ENCODE measurements at places on chromosomes 16 and 17.

DNA sequence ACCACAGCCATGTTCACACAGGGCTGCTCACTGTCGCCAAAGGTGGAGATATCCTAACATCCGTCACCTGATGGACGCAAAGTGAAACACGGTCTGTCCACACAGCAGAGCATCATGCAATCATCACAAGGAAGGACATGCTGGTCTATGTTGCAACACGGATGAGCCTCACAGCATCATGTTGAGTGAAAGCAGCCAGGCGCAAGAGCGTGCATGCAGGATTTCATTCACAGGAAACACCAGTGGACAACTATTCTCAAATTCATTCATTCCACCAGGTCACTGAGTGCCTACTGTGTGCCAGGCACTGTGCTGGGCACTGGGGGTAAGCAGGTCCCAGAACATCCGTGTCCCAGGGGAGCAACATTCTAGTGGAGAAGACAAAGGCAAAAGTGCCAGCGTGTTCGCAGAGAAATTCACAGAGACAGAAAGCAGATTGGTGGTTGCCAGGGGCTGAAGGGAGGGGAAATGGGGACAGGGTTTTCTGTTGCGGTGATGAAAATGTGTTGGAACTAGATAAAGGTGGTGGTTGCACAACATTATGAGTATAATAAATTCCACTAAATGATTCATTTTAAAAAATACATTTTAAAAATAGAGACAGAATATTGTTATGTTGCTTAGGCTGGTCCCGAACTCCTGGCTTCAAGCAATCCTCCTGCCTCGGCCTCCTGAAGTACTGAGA lies 22.7 kb upstream of the KCNJ12 start:
- no peak for DNase-seq

DNA sequence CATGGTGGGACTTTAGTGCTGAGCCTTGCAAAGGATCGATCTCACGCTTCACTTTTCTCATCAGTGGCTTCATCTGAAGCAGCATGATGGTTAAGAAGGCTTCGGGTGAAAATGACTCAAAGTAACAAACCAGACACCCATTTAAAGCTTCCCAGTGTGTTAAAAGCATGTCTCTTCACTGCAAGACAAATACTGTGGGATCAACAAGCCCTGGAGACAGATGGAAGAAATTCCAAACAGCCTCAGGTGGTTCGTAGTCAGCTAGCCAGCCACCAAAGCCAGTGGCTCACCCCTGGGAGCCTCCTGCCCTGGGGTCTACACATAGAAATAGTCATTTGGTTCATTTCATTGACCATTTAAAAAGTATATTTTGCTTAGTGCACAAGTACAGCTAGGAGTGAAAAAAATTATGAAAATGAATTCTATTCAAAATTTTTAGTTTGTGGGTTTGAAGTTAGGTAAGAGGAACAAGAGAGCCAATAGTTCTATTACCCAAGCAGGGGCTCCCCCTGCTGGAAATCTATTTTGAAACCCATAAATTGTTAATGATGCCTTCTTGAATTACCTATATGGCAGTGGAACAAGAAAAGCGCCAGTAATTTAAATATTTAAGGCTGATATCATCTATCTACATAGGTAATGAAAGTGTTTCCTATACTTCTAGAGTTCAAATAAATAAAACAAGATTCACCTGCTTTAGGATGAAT lies 51.6 kb downstream of the PMP22 start:
- no peak for DNase-seq

DNA sequence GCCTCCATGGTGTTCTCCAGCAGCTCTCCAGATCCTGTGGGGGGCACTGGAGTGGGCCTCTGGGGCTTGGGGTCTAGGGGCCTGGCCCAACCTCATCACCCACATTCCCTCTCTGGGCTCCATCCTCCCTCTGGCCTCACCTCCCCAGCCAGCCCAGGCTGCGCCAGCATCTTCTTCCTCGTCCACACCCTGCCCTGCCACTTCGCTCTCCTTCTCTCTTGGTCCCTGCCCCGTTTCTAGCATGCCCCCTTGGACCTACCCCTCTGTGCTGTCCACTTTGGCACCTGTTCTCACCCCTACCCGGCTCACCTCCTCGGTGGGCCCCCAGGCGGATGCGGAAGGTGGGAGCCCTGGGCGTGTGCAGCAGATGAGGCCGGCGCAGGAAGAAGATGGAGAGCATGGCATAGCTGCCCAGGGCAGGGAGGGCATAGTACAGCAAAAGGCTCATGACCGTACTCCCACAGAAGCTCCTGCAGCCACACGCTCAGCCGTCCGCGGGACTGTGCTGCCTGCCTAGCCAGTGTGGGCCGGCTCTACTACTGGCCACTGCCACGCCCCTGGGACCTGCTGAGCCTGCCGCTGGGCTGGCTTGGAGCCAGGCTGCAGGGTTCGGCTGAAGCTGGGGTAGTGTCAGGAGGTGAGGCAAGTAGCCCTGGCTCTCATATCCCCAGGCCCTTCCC lies at the start of gene GDPD3:
Gene GDPD3, minus strand, starts transcription at position 507 of the 680 bp plus-strand sequence. Its CDS starts 59 bp downstream, at position 448.
- no peak for DNase-seq

GRCh38 chr17:77300016-77300686 lies 159.4 kb downstream of the SEC14L1 start:
- no peak for DNase-seq

DNA sequence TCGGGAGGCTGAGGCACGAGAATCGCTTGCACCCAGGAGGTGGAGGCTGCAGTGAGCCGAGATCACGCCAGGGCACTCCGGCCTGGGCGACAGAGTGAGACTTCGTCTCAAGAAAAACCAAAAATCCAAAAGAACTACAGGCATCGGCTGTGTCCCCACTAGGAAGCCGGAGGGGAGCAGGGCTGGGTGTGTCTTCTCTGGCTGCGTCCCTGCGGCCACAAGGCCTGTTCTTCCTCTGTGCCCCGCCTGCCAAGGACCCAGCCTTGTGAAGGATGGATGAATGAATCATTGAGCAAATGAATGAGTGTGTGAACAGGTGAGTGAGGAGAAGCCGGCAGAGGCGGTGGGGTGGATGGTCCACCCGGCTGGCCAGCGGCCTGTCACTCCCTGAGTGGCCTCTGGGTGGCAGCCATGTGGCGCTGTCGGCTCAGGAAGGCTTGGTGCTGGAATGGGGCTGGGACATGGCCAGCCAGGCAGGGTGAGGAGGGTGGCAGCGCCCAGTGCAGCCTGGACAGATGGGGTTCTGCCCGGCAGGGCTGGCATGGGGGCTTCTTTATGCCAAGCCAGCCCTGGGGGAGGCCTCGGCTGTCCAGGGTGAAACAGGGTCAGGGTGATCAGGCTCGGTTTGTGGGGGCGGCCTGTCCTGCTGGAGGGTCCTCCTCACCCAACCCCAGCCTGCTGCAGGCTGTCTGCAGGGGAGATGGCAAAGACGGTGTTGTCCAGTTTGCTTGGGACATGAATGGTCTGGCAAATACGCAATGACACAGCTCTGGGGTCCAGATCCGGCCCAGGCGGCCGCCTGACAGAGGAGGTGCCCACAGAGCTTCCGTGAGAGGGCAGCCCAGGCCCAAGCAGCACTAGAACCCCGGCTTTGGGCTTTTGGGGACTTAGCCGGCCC lies 21.7 kb downstream of the SLC25A10 start:
- DNase-seq: peak; percentile 60

GRCh38 chr17:80992077-80992947 lies 671 bp downstream of the CHMP6 start:
- no peak for DNase-seq

DNA sequence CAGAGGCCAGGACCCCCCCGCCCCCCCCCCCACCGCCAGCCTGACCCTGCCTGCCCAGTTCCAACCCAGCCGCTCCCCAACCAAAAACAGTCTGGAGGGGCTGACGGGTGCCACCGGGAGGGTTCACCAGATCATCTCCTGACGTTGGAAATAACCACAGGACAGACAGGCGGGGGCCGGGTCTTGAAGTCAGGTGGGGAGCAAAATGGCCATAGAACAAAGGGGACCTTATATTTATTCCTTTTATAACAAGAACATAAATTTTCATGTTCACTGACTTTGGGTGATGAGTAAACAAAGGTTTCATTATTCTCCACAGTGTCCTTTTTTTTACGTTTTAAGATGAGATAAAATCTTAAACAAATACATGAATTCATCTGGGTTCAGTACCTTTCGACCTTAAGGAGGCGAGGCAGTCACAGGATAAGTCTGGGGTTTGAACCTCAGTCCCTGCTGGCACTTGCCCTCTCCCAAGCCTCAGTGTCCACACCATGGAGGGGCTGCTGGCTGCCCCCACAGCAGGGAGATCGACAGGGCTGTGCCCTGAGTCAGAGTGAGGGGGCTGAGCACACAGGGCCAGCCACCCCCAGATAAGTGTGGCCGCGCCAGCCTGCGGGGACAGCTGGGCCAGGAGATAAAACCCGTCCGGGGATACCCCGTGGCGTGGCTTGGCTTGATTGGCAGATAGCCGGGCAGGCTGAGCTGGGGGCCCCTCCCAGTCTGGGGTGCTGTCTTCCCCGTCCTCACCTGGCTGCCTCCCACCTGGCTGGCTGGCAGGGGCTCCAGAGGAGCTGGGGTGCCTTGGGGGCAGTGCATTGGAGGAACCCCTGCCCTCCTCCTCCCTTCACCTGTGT lies 15.0 kb downstream of the SLC7A5 start:
- DNase-seq: peak; percentile 40

DNA sequence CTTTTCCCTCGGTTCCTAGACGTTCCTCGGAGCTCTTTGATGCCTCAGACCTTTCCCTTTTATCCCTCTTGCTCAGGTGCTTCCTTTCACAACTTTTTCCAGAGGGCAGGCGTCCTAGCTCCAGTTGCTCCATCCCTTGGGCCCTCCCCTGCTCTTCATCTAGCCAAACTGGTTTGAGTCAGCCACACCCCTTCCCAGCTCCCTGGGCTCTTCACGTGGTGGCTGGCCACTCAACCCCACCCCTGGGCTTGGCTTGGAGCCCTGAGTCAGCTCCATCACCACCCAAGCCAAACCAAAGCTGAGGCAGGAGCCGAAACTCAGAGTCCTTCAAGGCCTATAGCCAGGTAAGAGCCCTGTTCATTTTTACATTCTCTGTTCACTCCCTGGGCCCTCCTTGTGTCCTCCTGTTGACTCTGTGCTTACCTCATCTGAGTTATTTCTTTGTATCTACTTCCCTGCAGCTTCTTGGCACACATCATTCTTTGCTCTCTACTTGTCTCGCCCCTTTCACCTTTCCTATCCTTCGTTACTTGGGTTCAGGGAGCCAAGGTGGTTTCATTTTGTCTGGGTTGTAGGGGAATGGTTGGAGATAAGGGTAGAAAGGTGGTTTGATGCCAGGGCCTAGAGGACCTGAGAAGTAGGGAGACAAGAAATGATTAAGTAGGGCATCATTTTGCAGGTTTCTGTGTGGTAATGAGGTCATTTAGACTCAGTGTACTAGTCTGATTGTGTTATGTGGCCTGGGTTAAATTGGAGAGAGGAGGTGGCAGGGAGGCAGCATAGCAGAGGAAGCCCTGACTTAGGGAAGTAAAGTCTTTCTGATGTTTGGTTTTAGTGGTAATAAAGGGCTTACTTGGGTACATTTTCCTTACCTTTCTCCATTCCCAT lies 7.6 kb upstream of the PHKG2 start:
- no peak for DNase-seq

- no peak for DNase-seq
These were observed 1.7 kb upstream of the RBBP6 start for GRCh38 chr16:24537474-24538337.

- no peak for DNase-seq
These were observed 72.1 kb upstream of the HNF1B start for GRCh38 chr17:37816950-37817349.

GRCh38 chr16:87404764-87405625 lies 12.9 kb downstream of the MAP1LC3B start:
- DNase-seq: no peak

DNA sequence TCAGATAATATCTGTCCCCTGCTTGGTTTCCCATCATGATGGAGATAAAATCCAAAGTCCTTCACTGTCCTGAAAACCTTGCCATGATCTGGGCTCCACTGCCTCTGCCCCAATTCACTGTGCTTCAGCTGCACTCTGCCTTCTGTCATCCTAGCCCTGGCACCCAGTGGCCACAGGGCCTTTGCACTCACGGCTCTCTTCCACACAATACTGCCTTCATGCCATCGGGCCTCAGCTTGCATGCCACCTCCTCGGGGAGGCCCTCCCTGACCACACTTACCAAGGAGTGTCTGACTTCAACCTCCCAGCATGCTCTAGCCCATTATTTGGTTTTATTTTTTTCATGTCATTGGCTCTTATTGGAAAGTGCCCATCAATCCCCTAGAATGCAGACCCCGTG lies 146.1 kb downstream of the C16orf78 start:
- no peak for DNase-seq

DNA sequence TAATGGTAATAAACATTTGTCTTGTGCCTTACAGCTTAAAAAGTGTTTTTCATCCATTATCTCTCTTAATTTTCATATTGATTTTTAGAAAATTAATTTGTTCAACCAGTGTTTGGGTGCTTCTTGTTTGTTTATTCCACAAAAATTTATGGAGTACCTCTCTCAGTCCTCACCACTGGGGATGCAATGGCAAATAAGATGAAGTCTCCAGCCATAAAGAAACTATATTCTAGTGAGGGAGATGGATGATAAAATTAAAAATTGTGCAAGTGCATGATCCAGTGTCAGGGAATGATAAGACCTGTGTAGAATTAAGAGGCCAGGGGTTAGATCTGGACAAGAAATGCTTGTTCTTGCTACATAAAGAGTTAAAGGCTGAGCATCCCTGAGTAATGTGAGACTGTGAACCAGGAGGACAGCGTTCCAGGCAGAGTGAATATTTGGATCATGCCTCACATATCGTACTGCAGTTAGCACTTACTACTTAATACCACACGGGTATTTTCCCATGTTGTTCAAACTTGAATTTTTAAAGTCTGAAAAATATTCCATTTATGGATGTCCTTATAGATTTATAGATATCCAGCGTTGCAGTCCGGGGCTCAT lies 535.7 kb upstream of the HSBP1 start:
- no peak for DNase-seq

GRCh38 chr16:23229714-23230113 lies 47.2 kb downstream of the SCNN1G start:
- DNase-seq: no peak

GRCh38 chr17:78434455-78435329 lies 56.2 kb downstream of the PGS1 start:
- no peak for DNase-seq

DNA sequence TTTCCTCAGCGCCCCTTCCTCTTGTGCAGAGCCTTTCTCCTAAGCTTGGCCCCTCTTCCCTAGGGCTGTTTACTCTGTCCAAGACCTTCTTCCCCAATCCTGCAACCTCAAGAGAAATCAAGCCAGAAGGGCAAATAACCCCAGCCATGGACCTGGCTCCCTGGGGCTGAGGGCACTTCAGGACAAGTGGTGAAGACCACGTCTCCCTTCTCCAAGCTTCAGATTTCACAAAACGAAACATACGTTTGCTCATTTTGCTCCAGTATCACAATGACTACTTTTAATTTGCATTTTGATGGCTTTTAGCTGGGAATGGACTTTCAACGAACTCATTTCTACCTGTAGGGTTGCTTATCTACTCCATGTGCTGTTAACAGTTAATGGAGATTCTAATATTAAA lies 139.8 kb upstream of the CACNG5 start:
- no peak for DNase-seq

DNA sequence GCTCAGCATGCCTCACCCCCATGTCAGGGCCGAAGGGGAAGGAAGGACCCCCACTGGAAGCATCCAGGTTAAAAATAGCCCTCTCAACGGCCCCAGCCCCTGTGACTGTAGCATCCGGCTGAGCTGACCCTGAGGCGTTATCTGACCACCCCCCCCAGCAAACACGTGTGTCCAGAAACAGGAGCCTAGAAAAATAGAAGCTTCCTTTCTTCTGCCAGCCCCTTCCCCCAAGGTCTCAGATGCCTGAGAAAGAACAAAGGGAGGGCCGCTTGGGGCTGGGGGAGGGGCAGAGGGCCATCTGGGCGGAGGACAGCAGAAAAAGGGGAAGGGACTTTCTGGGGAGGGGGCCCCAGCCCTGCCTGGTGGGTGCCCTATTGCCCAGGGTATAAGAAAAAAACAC lies 55.8 kb downstream of the ACTG1 start:
- DNase-seq: no peak

GRCh38 chr17:42421507-42422338 lies 1.3 kb downstream of the CAVIN1 start:
- no peak for DNase-seq
